ENCODE measurements at places on chromosomes 7 and 10.

- no peak for DNase-seq
Observed at GRCh38 chr7:38222481-38223096, 44.5 kb downstream of the STARD3NL start.

GRCh38 chr7:36265680-36266079, 112.6 kb downstream of the EEPD1 start:
- no peak for DNase-seq

DNA sequence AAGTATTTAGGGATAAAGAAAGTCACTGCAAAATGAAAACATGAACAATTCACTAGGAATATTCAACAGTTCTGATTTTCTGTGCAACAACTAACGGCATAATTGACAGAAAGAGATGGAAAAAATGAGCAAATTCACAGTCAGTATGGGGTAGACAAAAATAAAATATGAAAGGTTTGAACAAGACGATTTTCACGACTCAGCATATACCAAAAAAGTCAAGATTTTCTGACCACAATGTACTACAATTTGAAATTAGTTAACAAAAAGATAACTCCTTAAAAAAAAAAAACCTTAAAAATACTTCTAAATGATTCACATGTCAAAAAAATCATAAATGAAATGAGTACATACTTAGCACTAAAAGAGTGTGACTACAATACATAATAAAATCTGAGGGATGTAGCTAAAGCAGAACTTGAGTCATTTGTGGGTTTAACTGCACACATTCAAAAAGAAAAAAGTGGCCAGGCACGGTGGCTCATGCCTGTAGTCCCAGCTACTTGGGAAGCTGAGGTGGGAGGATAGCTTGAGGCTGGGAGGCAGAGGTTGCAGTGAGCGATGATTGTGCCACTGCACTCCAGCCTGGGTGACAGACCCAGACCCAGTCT, 22.6 kb upstream of the MTURN start:
- no peak for DNase-seq

DNA sequence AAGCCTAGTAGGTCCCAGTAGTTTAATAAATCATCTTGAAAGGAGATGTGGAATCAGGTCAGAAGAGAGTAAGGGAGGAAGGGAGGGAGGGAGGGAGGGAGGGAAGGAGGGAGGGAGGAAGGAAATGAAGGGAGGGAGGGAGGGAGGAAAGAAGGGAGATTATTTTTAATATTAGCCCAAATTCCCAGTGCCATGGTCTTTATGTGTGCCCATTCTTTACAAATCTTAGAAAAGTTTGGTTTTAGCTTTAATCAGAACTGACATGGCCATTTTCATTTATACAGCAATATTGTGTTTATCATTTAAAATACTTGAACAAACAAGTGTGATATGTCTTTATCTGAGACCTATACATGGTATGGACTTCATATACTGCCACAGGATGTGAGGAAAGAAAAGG, 86.8 kb downstream of the GAD2 start:
- DNase-seq: no peak

Data from suprapubic skin (tissue), 4 donors.